ENCODE measurements at places on chromosomes 12 and 14. TPM values are rescaled to one million over a fixed set of nuclear protein-coding genes. Genes with fewer than 3 reads are reported as not detected.

- DNase-seq, result no peak
These were observed 37.9 kb downstream of the BHLHE41 start for GRCh38 chr12:26086936-26087335.

DNA sequence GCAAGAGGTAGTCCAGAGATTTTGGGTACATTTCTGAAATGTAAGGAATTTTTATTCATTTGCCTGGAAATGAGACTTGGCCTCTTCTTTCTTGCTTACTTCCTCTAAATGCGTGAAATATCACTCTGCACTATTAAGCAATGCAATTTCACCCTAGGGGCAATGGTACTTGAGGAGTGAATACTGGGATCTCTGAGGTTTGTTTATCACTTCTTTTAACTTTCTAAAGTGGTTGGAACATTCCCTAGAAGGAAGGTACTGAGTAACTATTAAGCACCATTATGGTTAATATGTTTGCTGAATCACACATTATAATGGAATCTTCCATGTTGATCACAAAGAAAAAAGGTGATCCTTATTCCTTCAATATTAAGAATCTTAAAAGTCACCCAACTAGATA lies 120.9 kb upstream of the CAND1 start:
- DNase-seq, result no peak

- DNase-seq, result no peak
These were observed 109.9 kb downstream of the CALM1 start for GRCh38 chr14:90506748-90507147.

The PLCZ1 gene
- not detected for total RNA-seq

- no peak for DNase-seq
These were observed 4.6 kb downstream of the RAPGEF3 start for GRCh38 chr12:47754126-47754525.

DNA sequence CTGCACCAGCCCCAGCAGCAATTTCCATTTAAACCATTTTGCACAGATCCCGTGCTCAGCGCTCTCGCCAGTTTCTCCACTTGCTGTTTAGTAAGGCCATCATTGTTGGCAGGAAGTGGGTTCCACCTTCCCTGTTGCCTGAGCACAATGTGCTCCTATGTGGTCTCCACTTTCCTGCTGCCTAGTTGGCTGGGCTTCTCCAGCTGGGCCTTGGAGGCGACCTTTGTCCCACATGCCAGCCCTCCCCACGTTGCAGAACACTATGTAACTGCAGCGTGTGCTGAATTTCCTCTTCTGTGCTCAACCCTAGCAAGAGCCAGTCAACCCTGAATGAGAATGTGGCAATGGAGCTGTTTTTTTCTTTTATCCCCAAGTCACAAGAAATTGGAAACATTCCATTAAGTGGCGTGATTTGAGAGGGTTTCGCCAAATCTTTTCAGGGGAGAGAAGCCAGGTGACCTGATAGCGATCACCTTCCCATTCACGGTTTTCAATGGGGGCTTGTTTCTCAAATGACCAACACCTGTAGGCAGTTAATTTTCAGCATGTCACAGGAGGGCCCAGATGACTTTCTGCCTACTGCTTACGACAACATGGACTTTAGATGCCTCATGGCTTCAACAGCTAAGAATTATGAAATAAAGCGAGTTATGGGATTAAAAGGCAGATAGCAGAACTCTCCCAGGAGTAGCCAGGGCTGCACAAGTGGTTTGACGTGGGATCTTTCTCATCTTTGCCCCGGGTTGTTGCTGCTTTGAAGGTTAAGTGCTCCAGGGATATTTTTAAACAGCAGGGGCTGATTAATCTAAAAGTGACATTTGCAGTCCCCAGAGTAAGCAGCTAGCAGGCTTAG lies at the start of gene ACACB:
Gene ACACB, plus strand, starts transcription at position 830 of the 853 bp plus-strand sequence. CDS start 22,819 bp downstream, outside the sequence.
- peak; percentile 95 for DNase-seq

- DNase-seq, result no peak
These were observed 233.2 kb upstream of the BTG1 start for GRCh38 chr12:92378682-92379479.

DNA sequence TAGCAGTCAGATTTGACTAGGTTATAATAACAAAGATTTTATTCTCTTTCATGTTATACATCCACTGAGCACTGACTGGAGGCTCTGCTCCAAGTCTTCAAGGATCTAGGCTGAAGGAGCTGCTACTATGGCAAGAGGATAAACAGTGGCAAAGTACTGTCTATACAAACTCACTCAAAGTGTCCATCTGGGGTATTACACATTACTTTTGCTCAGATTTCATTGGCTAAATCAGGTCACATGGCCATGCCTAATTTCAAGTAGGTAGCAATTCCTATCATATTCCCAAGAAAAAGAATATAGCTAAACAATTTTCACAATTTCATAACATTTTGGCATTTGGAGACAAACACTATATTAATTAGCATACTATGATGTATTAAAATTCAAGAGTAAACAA lies 40.9 kb downstream of the CDK17 start:
- no peak for DNase-seq

GRCh38 chr12:5317556-5317955 lies 114.4 kb upstream of the NTF3 start:
- no peak for DNase-seq

DNA sequence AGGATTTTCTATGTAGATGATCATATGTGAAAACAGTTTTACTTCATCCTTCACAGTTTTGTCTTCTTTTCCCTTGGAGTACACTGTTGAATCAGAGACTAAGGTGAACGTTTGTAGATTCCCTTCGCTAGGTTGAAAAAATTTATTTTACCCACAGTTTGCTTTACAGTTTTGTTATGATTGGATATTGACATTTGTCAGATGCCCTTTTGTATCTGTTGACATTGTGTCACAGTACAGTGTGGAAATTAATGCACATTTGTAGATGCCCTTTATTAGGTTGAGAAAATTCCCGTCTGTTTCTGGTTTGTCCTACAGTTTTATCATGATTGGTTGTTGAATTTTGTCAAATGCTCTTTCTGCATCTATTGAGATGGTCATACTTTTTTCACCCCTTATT lies 13.3 kb downstream of the G2E3 start:
- DNase-seq, result no peak

GRCh38 chr12:51907856-51908425 lies 637 bp downstream of the ACVRL1 start:
- no peak for DNase-seq

DNA sequence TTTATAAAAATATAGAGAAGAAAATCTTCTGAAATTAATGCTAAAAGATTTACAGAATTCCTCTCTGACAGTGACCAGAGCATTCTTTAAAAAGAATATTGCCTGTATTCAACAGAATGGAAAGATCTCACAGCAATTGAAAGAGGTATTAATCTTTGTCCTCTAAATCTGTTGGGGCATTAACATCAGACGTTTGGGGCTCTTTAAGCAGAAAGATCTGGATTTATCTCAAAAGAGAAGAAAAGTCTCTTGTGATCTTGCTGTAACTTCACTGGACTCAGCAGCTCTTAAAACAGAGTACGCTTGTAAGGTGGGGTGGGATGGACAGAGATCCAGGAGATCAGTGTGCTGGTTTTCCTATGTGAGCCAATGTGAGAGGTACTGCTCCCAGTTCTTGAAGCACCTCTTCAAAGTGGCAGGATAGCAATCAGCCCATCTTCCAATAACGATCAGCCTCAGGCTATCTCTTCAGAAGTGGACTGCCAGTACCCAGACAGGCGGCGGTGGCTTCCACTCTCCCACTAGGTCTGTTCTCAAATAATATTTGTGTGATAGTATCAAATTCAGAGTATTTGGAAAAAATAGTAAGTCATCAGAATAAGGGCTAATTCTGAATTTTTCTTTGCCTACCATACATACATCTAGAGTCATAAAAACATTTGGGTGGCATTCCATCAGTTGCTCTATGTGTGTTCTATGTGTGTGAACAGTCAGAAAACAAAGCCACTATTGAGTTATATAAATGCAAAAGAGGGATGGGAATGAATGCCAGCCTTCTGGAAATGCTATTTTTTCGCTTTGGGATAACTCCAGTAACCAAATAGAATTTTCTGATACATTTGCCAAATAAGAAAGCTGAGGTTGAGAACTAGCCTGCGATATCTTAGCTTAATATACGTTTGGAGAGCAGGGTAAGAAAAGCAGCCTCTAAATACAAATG lies 237.4 kb upstream of the RGS6 start:
- DNase-seq, result no peak

DNA sequence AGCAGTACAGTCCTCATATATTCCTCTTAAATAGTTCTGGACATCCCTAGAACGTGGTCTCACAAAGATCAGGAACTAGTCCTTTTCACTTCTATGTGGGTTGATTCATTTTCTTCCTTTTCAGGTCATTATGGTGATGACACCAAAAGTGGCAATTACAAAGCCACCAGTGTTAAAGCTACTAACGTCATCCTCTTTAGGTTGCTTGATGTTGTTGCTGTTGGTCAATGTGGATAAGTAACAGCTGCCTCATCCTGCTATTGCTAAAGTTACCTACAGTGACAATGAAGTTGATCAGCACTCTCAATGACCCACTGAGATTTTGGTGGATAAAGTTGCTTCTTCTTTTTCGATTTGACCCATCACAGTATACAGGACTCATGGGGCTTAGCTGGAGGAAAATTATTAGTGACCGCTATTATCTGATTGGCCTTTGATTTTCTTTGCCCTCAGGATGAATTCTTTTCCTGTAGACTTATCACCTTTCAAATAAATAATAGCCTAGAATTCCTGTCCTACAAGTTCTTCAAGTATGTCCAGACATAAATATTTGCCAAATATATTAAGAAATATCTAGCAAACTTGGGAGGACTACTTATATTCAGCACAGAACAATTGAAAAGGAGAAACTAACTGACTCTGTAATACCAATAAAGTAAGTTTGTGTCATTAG lies 54.0 kb upstream of the ATP2B1 start:
- no peak for DNase-seq

The OR4E2 gene
- not detected for total RNA-seq

DNA sequence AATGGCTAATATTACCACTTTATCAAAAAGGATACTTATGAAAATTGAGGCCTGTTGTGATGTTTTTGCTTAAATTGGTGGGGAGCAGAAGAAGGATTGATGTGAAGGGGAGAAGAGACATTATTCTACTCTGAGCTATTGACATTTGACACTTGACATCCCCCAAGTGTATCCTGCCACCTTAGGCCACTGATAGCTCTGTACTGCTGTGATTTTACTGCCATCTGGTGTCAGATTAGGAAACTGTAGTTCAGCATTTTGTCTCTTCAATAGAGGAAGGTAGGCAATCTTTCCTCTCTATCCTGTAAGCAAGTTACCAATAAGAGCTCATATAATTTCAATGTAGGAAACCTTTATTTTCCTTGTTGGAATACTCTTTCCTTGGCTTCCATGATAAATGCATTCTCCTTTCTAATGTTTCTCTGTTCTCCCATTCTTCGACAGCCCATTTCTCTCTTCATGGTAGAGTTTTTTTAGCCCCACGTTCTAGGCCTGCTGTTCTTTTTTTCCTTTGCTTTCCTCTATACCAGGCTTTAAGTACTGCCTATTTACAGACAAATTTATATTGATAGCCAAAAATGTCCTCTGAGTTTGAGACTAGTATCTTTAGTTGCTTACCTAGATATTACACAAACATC lies 46.3 kb downstream of the PPHLN1 start:
- no peak for DNase-seq

The AKAP5 gene
- total RNA-seq, result 0.07 TPM

The ASIC1 gene
- 0.53 TPM for total RNA-seq

DNA sequence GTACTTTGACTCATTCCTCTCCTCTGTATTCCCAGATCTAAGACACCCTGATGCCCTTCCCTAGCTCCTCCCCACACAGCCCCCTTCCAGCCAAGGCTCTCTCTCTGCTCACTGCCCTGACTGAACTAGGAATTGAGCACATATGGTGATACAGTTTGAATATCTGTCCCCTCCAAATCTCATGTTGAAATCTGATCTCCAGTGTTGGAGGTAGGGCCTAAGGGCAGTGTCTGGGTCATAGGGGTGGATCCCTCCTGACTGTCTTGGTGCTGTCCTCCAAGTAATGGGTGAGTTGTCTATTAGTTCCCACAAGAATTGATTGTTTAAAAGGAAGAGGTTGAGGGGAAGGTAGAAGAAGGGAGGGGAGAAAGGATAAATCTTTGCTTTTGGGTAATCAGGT lies 17.4 kb downstream of the CMKLR1 start:
- DNase-seq, result no peak

DNA sequence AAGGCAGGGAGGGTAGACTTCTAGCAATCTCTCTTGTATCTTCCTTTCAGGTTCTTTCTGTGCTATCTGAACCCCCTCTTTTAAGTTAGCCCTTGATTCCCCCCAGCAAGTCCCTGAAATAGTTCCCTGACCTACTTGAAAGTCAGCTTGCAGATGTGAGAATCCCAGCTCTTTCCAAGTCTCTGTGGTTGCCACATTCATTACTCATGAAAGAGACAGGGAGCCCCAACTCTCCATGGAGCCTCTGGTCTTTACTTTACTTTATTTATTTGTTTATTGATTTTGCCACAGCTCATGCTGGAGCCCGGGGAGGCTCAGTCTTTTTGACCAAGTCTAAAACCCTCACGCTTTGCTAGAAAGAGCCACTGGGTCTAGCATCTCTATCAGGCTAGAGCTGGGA lies 193.6 kb upstream of the FAR2 start:
- no peak for DNase-seq

The CEBPE gene
- total RNA-seq, result not detected

GRCh38 chr14:66087231-66087630 lies 398.9 kb upstream of the CCDC196 start:
- DNase-seq, result no peak

- no peak for DNase-seq
These were observed 51.5 kb upstream of the FOXN3 start for GRCh38 chr14:89468566-89468965.

DNA sequence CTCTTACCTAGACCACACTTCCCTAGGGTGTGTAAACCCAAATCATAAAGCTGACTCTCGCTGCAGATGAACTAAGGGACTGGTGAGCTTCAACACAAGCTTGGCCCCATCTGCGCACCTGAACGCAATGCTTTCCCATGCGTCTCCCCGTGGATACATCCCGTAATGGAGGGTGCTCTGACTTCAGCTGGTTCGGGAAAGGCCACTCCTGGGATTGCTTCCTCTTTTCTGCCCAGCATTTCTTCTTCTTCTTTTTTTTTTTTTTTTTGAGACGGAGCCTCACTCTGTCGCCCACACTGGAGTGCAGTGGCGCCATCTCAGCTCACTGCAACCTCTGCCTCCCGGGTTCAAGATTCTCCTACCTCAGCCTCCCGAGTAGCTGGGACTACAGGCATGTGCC lies 27.7 kb upstream of the ETFBKMT start:
- no peak for DNase-seq

GRCh38 chr12:120614848-120615247 lies 25.6 kb upstream of the CABP1 start:
- DNase-seq, result no peak

The AHNAK2 gene
- total RNA-seq, result 2.8 TPM

DNA sequence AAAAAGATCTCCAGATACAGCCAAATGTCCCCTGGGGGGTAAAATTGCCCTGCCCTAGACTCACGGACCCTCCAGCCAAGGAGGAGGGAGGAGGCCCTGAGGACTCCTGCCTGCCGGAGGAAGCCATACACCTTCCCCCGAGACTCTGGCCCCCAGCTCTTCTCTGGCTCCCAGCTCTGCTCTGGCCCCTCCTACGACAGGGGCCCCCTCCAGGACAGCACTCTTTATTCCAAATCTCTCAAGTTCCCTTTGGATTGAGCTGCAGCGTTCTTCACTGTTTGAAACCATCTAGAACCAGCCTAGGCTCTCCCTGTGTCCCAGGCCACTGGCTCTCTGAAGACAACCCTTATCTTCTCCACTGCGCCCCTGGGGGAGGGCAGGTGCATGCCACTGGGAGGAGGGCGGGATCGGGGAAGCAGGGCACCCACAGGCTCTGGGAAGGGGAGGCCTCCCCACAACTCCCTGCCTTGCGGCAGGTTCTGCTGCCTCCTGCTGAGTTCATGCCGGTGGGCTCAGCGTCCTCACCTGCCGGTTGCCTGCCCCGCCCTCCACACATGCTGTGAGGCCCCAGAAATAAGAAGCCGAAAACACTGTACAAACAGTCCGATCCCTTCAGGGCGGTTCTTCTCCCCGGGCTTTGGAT lies 112.7 kb downstream of the DICER1 start:
- no peak for DNase-seq

Measured in gastrocnemius medialis (tissue), 4 donors.